A549 treated with RU486 at 1 μM for 4 hours (cell line): ENCODE measurements at places on chromosomes 5 and 9. TPM values are rescaled to one million over a fixed set of nuclear protein-coding genes. Genes with fewer than 3 reads are reported as not detected.

LMX1B gene
- 1.2 to 1.9 TPM (median 1.6 TPM) in 5 replicates for total RNA-seq

ZNF366 gene
- not detected in 5 replicates for total RNA-seq

PHF24 gene
- total RNA-seq = 0.12 to 0.31 TPM (median 0.20 TPM) in 4 of 5 replicates, not detected in the other

PIP5K1B gene
- total RNA-seq = 0.03 TPM in 1 of 5 replicates, not detected in the others

LECT2 gene
- not detected in 5 replicates for total RNA-seq

FBN2 gene
- total RNA-seq = 11.8 to 18.5 TPM (median 17.3 TPM) in 5 replicates

NMUR2 gene
- 0.08 to 0.14 TPM in 2 of 5 replicates, not detected in the others for total RNA-seq

PCDHB6 gene
- total RNA-seq = 0.85 to 1.2 TPM (median 0.92 TPM) in 5 replicates

RNF180 gene
- total RNA-seq = 0.15 to 0.85 TPM (median 0.21 TPM) in 5 replicates

PDE8B gene
- total RNA-seq = 0.89 to 2.1 TPM (median 1.5 TPM) in 5 replicates

FOXI1 gene
- not detected in 5 replicates for total RNA-seq

SCGB3A2 gene
- total RNA-seq = not detected in 5 replicates

NKD2 gene
- total RNA-seq = 8.7 to 14.0 TPM (median 12.2 TPM) in 5 replicates

SLC35D2 gene
- 15.5 to 20.1 TPM (median 18.2 TPM) in 5 replicates for total RNA-seq

PSD2 gene
- total RNA-seq = 0.05 to 0.10 TPM (median 0.06 TPM) in 3 of 5 replicates, not detected in the others

PPP2CA gene
- 224 to 299 TPM (median 269 TPM) in 5 replicates for total RNA-seq

CD74 gene
- total RNA-seq = not detected in 5 replicates

CDH10 gene
- 0.15 to 0.45 TPM (median 0.22 TPM) in 5 replicates for total RNA-seq

PARP8 gene
- 0.08 to 0.43 TPM (median 0.14 TPM) in 5 replicates for total RNA-seq

GDA gene
- 0.93 to 1.6 TPM (median 1.3 TPM) in 5 replicates for total RNA-seq

S100Z gene
- total RNA-seq = not detected in 5 replicates

SPACA9 gene
- 3.1 to 5.4 TPM (median 4.8 TPM) in 5 replicates for total RNA-seq

SEMA4D gene
- total RNA-seq = 3.8 to 6.7 TPM (median 4.9 TPM) in 5 replicates

FOXD4L6 gene
- total RNA-seq = 0.11 TPM in 1 of 5 replicates, not detected in the others

SPINK5 gene
- not detected in 5 replicates for total RNA-seq

TESK1 gene
- 18.3 to 28.1 TPM (median 22.9 TPM) in 5 replicates for total RNA-seq
